ENCODE measurements at places on chromosomes 1 and 21.

- no peak for DNase-seq
These were observed 39.2 kb upstream of the ACTRT2 start for GRCh38 chr1:2981981-2982614.

DNA sequence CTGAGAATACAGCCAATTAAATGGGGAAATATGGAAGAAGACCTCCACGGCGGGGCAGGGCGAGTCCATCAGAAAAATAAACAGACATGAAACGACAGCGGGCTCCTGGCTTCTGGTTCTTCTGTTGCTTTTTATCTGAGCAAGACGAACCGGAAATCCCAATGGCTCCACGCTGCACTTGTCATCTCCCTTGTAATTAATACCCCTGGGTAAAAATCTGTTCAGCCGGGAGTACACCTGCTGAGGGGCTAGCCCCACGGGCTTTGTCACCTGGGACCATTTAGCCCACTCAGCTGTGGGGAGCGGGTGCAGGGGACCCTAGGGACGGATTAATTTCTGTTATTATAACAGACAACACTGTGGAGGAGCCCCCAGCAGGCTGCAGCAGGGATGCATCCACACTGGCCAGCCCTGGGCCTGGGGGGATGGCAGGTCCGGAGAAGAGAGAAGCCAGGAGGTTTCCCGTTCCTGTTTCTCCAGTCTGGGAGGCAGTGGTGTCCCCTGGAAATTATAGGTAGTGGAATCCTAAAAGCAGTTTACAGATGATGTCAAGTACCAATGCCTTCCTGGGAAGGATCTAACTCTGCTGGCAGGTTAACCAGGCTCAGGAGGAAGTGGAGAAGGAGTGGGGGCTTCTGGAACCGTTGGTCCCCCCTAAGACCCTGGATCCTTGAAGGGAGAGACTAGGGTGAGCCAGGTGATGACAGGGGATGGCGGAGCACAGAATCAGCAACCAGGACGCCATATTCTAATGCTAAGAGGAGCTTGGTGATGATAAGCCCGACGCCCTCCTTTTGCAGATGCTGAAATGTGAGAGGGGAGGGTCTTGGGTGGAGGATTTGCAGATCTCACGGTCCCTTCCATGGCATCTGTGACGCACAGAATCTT, 566.1 kb downstream of the PTPRU start:
- DNase-seq, result no peak

DNA sequence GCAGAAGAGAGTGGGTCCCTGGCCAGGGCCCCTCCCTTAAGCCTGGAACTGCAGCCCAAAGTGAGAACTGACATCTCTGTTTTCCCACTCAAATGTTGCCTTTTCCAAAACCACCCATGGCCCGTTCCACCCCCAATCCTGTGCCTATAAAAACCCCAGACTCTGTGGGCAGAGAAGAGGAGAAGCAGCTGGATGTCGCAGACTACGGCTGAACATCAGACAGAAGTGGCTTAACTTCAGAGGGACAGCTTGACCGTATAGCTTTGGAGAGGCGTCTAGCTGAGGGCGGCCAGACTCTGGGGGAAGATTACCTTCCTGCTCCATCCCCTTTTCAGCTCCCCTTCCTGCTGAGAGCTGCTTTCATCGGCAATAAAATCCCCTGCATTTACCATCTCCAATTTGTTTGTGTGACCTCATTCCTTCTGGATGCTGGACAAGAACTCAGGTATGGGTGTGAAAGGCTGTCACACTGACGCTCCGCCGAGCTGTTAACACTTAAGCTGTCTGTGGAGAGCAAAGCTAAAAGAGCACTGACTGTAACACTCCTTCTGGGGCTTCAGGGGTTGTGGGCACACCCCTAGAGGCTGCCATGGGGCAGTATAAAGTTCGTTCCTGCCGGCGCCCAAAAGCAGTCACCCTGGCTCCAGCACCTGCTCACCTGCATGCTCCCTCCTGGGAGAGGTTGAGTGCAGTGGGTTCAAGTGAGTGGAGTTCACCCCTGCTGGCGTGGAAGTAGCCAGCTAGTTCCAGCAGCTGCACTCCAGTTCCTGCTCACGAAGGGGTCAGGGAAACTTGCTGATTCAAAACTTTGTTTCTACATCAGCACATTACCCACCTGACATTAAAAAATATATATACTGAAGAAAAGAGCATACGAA, 19.6 kb upstream of the ERO1B start:
- DNase-seq, result no peak

DNA sequence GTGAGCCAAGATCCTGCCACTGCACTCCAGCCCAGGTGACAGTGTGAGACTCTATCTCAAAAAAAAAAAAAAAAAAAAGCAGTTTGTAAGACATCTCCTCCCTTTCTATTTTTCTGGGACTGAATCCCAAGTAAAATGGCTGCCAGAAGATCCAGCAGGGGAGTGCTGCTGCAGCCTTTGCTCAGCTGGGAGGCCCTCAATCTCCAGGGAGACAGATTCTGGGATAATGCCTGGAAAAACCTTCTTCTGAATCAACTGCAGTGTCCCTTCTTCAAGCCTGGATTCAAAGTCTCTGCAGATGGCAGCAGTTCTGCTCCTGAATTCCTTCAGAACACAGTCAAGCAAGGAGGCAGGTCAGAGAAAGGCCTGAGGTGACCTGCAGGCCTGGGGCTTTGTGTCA, 191.0 kb upstream of the NRIP1 start:
- no peak for DNase-seq

- DNase-seq, result no peak
These were observed 92.3 kb downstream of the ST6GALNAC5 start for GRCh38 chr1:76959556-76959955.

GRCh38 chr1:93002781-93003180, 41.5 kb upstream of the DIPK1A start:
- DNase-seq, result no peak

DNA sequence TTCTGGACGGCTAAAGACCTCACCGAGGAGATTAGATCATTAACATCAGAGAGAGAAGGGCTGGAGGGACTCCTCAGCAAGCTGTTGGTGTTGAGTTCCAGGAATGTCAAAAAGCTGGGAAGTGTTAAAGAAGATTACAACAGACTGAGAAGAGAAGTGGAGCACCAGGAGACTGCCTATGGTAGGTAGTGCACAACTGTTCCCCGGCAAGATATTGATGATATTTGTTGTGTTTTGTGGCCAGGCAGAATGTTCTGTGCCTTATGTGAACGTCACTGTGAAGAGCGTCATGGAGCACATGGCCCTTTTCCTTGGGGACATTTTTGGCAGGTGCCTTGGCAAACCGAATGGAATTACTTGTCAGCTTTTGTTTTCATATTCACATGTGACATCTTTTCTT, 191.7 kb downstream of the DISC1 start:
- DNase-seq, result no peak

- DNase-seq, result no peak
These were observed 55.3 kb upstream of the HNRNPU start for GRCh38 chr1:244919320-244920282.

GRCh38 chr1:45840704-45841103, 37.3 kb downstream of the MAST2 start:
- no peak for DNase-seq

DNA sequence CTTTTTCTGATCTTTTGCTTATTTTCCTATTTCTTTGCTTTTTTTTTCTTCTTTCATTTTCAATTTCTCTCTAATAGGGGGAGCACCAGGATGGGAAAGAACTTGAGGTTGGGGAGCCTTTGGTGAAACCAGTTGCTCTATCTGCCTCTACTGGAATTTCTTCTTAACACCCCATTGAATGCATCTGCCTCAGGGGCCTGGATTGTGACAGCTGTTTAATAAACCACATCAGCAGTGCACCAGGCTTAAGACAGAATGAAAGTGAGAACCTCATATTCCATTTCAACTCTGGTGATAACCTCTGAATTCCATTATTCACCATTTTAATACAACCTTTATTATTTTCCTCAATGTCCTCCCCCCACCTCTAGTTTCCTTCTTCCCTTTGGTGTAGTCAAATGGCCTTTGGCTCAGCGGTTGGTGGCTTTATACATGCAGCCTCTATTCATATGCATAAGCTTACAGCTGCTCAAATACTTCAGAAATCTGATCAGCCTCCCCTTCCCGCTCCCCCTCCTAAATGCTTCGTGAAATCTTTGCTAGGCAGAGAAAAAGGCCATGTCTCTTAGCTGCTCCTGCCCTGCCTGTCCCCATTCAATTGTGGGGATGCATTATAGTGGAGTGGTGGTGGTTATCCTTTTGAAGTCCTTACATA, 537.3 kb upstream of the PLXNA2 start:
- DNase-seq, result no peak

DNA sequence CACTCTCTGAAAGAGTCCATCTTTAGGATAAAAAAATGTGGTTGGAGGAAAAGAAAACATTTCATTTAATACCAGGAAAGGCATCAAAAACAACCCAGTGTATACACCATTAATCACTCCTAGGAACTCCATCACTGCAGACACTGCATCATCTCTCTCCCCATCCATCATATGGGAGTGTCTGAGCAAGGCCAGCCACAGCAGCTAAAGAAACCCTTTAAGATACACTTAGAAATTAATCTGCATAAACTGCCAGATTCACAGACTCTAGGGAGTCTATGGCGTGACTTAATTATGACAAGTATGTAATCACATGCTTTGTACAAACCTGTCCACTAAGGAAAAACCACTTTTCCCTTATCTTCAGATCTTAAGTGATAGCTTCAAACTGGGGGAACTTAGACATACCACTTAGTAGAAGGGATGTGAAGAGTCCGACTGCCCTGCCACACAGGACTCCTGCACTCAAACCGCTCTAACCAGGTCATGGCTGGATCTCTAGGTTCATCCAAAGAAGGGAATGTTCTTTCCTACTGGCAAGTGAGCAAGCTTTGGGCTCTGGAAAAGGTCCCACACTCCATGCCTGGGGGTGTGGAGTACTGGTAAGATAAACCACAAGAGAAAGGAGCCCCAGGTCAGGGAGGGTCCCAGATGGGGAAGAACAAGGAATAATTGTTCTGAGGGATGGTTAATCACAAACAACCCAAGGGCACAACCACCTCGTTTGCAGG, 61.0 kb upstream of the C8B start:
- DNase-seq, result no peak

DNA sequence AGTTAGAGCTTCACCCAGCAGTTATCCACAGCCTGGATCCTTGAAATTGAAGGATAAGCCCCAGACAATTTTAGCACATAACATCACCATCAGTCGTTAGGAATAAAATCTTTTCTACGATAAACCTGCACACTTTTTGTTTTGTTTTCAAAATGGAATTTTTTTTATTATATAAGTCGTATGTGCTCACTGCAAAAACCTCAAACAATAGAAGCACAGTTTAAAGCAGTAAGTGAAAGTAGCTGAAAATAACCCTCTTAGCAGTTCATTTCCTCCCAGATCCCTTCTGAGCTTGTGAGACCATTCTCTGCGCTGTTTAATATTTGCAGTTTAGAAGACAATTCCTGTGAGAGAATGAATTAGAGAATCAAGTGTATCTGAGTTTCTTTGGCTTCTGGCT, 38.3 kb downstream of the ELK4 start:
- no peak for DNase-seq

- no peak for DNase-seq
These were observed 507.1 kb downstream of the PLPP3 start for GRCh38 chr1:56072310-56072709.

DNA sequence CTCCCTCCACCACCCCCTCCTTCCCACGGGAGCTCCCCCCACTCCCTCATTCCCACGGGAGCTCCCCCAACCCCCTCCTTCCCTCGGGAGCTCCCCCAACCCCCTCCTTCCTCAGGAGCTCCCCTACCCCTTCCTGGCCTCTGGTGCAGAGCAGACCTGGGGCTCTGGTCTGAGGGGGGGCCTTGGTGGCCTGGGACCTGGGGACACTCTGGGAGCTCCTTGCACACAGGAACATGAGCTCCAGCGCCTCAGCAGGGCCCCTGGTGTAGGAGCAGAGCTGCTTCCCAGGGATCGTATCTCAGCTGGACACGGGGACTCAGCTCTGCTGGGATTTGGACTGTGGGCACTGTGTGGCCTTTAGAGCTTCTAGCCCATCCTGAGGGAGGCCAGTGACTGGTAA, 19.7 kb upstream of the PRSS38 start:
- no peak for DNase-seq

GRCh38 chr1:218837051-218837450, 336.6 kb upstream of the LYPLAL1 start:
- no peak for DNase-seq

Measured in NK-92 treated with Interleukin-12 subunit alpha and Interleukin-12 subunit beta, amount 100 ng/mL, for 24 hours (cell line).